Fibroblast of upper back skin (primary cell): ENCODE measurements at places on chromosomes 1 and 21.
A peak's percentile ranks its signal among the peaks of the same experiment; 100 is the strongest.

DNA sequence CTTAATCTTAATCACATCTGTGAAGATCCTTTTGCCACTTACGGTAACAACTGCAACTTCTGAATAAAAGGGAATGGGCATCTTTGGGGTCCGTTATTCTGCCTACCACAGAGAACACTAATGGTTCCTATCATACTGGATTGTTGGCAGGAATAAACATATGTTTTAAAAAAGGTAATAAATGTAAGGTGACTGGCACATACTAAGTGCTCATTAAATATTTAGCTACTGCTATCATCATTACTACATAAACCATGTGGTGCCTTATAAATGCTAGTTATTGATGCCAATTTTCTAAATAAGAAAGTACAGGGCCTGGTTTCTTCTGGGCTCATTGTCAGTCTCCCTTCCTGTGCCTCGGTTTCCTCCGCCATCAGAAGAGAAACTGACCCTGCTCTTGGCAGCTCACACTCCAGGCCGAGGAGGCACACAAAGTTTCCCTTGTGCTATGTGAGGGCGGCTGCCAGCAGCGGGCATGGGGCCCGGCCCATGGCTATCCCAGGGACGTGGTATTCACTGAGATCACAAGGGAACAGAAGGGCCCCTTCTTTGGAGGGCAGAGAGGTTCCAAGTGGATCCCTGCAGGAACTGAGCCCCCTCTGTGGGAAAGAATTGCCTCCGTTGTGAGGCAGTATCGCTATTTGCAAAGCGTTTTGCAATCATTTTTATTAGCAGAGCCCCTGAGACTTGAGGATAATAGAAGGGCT is 26.2 kb downstream of the NAV1 start:
- no peak for DNase-seq

DNA sequence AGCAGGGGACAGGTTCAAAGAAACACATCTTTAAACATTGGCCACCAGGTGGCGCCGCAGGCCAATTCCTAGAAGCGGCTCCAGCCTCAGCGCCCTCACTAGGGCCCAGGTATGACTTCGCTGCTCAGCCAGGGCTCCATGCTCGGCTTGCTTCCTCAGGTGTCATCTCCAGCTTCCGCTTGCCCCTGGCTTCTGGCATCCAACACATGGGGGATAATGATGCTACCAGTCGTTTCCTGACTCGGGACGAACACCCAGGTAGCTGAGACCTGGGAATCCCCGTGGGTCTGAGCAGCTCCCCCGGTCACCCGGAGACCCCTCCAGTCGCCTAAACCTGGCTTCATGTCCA is 8.5 kb upstream of the MEX3A start:
- peak; percentile 75 for DNase-seq

DNA sequence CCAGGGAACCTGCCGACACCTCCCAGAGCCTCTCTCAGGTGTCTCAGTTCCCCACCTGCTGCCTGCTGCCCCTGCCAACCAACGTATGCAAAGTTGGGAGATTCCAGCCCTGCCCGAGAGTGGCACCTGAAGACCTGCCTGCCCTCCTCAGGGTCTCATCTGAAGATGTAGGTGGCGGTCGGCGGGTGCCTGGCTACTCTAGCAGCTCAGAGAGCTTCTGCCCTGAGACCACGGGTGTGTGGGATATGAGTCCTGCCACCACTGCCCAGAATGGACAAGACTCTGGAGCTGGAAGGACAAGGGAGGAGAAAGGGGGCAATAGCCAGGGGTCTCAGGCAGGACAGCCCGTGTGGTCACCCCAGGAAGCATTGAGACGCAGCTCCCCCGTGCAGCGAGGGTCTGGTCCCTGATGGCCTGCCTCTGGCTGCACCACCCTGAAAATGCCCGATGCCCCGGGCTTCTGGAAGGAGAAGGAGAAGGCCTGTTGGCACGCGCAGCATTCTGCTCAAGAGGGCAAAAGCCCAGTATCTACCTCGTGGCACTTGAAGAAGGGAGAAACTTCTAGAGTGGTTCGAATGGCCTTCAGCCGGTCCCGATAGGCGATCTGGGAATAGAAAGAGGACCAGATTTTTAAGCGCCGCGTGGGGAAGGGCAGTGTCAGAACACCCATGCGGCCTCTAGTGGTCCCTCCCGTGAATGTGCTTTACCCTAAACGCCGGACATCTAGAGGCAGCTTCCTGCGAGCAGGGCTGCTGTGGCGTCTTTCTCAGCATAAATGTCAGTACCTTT is 88.8 kb downstream of the STUM start:
- peak; percentile 27 for DNase-seq

GRCh38 chr1:2135941-2136340 is 58.6 kb downstream of the FAAP20 start:
- DNase-seq: no peak

GRCh38 chr1:179575497-179576314 is at the start of gene NPHS2:
Gene NPHS2, minus strand, starts transcription at chr1:179575948. Its CDS starts 84 bp downstream, at chr1:179575864.
- DNase-seq: no peak

- no peak for DNase-seq
These were observed 210.4 kb upstream of the RUNX1 start for GRCh38 chr21:35259457-35259856.

DNA sequence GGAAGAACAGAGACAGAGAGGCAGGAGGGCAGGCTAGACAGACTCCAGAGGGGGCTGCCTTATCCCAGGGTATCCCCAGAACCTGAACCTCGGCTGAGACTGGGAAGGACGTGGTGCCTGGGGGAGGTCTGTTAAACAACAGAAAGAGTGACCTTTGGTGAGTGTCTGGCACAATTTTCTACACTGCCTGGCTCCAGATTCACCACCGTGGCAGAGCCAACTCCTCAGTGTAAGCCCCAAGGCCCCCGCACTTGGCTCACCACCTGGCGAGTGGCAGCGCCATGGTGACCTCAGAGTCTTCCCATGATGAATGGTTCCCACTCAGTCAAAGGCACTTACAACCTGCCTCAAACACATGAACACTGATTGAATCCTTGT is 6.5 kb downstream of the RD3 start:
- no peak for DNase-seq

- DNase-seq: no peak
These were observed 104.8 kb upstream of the ATP1A1 start for GRCh38 chr1:116268211-116268610.

- DNase-seq: peak; percentile 91
These were observed 11.8 kb upstream of the RAB3B start for GRCh38 chr1:52002038-52002917.

- DNase-seq: no peak
These were observed 714.1 kb upstream of the CHRM3 start for GRCh38 chr1:238672262-238672661.

DNA sequence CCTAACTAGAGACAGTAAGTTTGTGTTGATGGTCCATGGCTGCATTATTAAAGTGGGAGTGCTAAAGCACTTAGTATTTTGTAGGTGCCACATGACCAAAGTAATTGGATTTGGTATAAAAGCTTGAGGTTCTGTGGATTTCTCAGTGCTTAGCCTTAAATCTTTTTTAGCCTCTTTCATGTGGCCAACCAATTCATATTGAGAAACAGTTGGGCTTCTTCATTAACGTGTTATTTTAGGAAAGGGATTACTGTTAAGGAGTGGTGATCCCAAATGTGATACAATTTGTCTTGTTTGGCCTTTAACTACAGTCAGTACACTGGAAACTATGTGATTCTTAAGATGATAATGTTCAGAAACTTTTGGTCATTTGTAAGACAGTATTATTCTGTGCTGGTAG is 25.5 kb downstream of the MAN1A2 start:
- DNase-seq: no peak

- DNase-seq: peak; percentile 27
These were observed 85.9 kb downstream of the USP24 start for GRCh38 chr1:55129194-55129728.

GRCh38 chr1:187641907-187642306 is 813.2 kb downstream of the PLA2G4A start:
- no peak for DNase-seq

GRCh38 chr1:22883406-22883805 is 89.3 kb downstream of the LACTBL1 start:
- DNase-seq: no peak

DNA sequence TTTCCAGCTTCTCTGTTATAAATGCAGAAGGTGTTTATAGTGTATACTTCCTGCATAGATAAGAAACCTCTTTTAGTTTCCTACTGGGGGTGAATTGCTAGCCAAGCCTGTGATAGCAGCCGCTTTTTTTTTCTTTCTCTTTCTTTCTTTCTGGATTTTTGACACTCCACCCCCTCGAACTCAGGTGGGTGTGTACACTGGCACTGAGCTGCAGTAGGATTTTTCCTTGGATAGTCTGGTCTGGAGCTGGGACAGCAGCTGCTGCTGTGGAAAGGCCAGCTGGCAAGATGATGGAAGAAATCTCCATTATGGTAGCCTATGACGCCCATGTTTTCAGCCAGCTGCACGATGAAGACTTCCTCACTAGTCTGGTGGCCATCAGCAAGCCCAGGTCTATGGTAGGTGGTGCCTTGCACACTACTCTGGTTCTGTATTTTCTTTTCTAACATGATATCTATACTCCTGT is 122.5 kb upstream of the CACYBP start:
- no peak for DNase-seq

DNA sequence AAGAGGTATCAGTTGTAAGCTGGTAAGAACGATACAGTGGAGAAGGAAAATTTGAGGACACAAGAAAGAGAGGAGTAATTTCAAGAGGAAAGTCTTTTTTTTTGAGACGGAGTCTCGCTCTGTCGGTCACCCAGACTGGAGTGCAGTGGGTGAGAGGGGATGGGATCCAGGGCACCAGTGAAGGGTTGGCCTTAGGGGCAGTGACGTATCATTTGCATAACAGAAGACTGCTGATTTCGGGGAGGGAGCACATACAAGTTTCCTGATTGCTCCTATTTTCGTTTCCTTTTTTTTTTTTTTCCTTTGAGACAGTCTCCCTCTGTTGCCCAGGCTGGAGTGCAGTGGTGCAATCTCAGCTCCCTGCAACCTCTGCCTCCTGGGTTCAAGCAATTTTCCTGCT is 4.2 kb downstream of the S100A13 start:
- no peak for DNase-seq

DNA sequence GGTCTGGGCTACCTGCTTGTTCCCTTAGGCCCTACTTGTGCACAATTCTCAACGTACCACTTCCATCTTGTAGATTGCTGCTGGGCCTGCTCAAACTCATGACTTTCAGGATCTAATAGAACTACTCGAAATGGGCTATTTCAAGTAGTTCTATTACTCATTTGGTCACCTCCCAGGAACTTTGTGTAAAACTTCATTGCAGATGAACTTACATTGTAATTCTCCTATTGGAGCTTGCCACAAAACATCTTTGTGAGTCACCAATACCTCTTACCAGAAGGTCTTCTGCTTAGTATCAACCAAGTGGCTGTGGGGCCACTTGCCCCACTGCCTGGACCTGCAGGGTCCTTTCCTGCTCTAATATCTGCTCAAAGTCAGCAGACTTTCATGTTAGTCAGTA is 10.7 kb upstream of the MYOCOS start:
- no peak for DNase-seq

GRCh38 chr1:248804771-248805681 is 20.7 kb downstream of the SH3BP5L start:
- DNase-seq: no peak

- no peak for DNase-seq
These were observed 461.8 kb upstream of the CXADR start for GRCh38 chr21:17051054-17051453.

DNA sequence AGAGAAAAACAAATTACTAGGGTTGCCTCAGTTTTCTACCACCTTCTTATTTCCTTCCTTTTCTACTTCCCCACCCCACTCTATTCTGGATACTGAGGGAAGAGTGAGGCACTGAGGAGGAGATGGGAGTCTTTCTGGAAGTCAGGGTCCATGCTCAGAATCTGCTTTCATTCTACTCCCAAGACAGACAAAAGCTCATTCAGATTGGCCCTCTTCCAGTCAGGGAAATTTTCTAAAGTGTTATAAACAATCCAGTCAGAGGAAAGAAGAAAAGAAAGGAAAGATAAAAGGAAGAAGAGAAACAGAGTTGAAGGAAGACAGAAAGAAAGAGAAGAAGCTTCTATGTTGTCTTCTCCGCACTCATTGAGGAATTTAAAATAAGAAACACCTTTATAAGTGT is 228.6 kb downstream of the COP1 start:
- DNase-seq: peak; percentile 21

DNA sequence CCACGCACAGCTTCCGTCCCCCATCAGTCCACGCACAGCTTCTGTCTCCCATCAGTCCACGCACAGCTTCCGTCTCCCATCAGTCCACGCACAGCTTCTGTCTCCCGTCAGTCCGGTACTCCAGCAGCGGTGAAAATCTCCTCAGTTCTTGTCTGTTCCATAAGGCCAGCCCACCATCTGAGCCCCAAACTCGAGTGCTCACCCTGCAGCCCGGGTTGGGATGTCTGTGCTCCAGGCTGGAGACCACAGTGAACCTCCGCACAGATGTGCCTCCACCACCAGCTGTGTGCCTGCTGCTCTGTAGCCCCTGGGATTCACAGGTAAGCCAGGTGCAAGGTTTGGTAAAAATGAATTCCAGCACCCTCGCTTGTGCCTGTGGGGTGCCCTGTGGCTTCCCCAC is 258.6 kb downstream of the NPHP4 start:
- DNase-seq: no peak
